Immature natural killer cell (primary cell): ENCODE measurements at places on chromosomes 2 and 18. TPM values are rescaled to one million over a fixed set of nuclear protein-coding genes. Genes with fewer than 3 reads are reported as not detected.
A peak's percentile ranks its signal among the peaks of the same experiment; 100 is the strongest.

The ZSWIM2 gene
- polyA plus RNA-seq = not detected

GRCh38 chr2:46001290-46001689 lies 295.9 kb upstream of the EPAS1 start:
- H3K27me3 ChIP-seq = no peaks in the 10 kb centered on the region
- no peak overlapping the region for H3K4me3 ChIP-seq
- H3K4me1 ChIP-seq = no peaks in the 10 kb centered on the region
- H3K27ac ChIP-seq = no peak overlapping the region

DNA sequence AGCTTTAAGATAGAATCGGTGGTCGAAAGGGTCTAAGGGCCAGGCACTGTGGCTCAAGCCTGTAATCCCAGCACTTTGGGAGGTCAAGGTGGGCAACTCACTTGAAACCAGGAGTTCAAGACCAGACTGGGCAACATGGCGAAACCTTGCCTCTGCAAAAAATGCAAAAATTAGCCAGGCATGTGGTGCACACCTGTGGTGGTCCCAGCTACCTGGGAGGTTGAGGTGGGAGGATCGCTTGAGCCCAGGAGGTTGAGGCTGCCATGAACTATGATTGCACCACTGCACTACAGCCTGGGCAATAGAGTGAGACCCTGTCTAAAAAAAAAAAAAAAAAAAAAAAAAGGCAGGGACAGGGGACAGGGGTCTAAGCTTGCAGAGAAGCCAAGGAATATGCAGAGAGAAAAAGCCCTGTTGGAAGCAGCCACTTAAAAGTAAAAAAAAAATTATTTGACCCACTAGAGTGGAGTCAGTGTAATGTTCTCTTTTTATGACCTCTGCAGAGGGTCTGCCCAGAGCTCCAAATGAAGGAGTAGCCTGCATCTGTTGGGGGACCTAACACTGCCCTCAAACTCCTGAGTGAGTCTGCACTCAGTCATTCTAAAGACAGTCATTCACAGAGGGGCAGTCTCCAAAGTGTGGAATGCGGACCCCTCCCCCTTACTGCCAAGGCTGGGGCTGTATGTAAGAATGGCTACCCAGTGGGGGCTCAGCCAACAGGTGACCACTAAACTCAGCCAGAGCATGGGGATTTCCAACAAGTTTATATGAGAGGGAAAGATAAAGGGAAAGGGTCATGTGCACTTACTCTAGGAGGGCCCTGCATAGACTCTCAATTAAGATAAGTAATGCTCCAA lies 118.5 kb upstream of the CDCA7 start:
- no peak overlapping the region for H3K27ac ChIP-seq
- no peaks in the 10 kb centered on the region for H3K27me3 ChIP-seq
- H3K36me3 ChIP-seq = peaks cover 5% of the 10 kb centered on the region
- no peaks in the 10 kb centered on the region for H3K4me1 ChIP-seq
- DNase-seq = no peak

GRCh38 chr2:215657844-215658243 lies 222.0 kb upstream of the FN1 start:
- H3K27ac ChIP-seq = no peak overlapping the region
- no peak overlapping the region for H3K4me3 ChIP-seq
- no peaks in the 10 kb centered on the region for H3K4me1 ChIP-seq

DNA sequence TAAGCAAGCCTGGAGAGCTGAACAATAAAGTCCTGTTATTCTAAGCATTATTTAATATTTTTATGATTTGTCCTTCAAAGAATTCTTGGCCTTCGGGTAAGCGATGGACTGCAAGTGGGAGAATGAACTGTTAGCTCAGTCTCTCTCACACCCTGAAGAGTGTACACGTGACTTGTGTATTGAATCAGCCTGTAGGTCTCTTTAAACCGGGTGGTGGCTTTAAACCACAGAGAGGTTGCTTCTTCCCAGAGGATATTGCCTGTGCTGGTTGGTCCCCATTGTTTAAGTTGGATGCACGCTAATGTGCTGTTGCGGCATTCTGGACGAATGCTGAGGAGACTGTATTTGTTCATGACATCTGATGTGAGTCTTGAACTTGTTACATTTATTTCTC lies 183.3 kb downstream of the LTBP1 start:
- H3K27me3 ChIP-seq = peaks cover 4% of the 10 kb centered on the region
- no peak for DNase-seq
- H3K36me3 ChIP-seq = no peaks in the 10 kb centered on the region
- no peak overlapping the region for H3K4me3 ChIP-seq
- H3K27ac ChIP-seq = no peak overlapping the region
- H3K4me1 ChIP-seq = no peaks in the 10 kb centered on the region

The MLPH gene
- polyA plus RNA-seq = not detected

DNA sequence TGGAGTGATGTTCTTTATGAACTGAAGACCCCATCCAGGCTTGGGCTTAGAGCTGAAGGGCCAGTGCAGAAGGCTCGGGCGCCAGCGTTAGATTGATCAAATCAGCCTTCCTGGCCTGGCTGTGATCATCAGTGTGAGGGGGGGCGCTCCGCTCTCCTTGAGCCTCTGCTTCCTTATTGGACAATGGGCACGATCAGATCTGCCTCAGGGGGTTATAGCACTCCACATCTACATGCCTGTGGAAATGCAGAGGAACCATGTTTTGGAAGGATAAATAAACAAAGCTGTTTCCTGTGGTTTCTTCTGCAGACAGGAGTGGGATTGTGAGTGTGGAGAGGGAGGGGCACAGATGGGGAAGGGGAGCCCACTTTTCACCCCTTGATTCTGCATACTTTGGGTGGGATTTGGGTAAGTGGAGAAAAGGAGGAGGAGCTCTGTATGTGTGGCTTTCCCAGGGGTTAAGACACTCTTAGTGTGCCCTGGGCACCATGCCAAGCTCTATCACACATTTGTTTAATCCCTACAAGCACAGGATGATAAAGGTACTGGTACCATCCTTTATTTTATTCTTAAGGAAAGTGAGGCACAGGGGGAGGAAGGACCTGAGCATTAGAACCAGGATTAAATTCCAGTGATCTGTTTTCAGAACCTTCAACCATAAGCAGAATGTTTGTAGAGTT lies 150.5 kb downstream of the EN1 start:
- H3K27me3 ChIP-seq = peaks cover 4% of the 10 kb centered on the region
- H3K4me1 ChIP-seq = no peaks in the 10 kb centered on the region
- no peaks in the 10 kb centered on the region for H3K36me3 ChIP-seq
- DNase-seq = no peak

DNA sequence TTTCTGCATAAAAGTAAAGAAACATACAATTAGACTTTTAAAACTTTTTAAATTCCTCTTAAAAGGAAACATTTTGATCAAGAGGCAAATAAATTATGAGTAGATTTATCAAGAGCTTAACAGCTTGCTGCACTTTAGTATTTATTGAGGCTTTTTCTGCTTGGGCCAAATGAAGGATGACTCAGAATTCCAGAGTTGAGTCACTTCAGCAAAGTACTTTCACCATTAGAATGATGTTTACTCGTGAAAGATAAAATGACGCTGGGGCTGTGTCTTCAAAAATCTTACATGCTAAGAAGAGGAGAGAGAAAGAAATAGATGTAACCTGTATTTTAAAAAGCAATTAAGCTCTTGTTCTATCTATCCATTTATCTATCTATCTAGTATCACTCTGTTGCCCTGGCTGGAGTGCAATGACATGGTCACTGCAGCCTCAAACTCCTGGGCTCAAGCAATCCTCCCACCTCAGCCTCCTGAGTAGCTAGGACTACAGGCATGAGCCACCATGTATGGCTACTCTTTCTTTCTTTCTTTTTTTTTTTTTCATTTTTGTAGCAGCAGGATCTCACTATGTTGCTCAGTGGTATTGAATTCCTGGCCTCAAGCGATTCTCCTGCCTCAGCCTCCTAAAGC lies 75.3 kb upstream of the RIOK3 start:
- H3K4me1 ChIP-seq = no peaks in the 10 kb centered on the region
- peaks cover 18% of the 10 kb centered on the region for H3K36me3 ChIP-seq
- no peak overlapping the region for H3K27ac ChIP-seq

DNA sequence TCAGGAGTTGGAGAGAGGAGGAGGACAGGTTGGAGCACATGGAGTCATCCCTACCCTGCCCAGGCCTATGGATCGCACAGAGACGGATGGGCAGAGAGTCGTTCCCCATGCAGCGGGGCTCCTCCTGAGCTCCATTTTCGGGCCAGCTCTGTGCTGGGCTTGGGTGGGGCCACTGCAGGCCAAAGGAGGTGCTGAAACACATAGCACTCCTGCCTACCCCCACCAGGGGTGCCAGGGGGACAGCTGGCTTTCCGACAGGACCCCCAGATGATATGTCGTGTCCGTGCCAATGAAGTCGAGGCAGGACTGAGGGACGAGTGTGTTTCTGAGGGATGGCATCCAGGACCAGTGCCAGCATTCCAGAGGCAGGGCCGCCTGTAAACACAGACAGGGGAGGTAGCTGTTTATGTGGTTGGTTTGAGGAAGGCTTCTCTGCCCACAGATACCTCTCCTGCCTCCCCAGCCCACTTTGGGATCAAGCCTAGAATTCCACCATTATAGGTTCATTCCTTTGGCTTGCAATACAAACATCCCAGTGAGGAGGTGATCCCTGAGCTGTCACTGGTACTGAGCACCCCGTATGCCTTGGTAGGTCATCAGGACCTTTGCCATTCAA lies 116.6 kb downstream of the GLI2 start:
- no peaks in the 10 kb centered on the region for H3K27me3 ChIP-seq
- no peaks in the 10 kb centered on the region for H3K36me3 ChIP-seq
- no peak for DNase-seq

GRCh38 chr2:126890136-126890510 lies 8.6 kb upstream of the TEX51 start:
- H3K27ac ChIP-seq = no peak overlapping the region
- H3K4me1 ChIP-seq = no peaks in the 10 kb centered on the region
- H3K27me3 ChIP-seq = peaks cover 6% of the 10 kb centered on the region
- no peaks in the 10 kb centered on the region for H3K36me3 ChIP-seq
- DNase-seq = no peak

GRCh38 chr18:22103647-22104031 lies 65.8 kb upstream of the GATA6 start:
- H3K4me3 ChIP-seq = peak overlapping the region; percentile 28
- DNase-seq = no peak
- H3K27me3 ChIP-seq = peaks cover 1% of the 10 kb centered on the region

DNA sequence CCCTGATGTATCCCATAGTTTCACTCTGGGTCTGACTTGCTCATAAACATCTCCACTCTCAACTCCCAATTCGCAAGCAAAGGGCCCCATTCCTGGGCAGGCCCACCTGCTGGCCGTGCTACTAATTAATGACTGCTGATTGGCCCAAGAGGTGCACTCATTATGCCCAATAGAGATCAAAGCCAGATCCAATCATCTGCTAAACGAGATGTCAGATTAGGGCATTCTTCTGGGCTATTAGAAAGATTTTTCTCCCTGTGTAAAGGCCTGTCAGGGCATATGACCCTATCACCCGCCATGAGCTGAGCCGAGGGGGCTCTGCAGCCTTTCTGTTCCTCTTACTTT lies 103.4 kb upstream of the HAAO start:
- no peak for DNase-seq
- H3K4me3 ChIP-seq = no peak overlapping the region
- H3K36me3 ChIP-seq = no peaks in the 10 kb centered on the region
- H3K4me1 ChIP-seq = no peaks in the 10 kb centered on the region

- no peaks in the 10 kb centered on the region for H3K4me1 ChIP-seq
- H3K27me3 ChIP-seq = peaks cover 13% of the 10 kb centered on the region
- H3K4me3 ChIP-seq = no peak overlapping the region
- H3K36me3 ChIP-seq = no peaks in the 10 kb centered on the region
- no peak overlapping the region for H3K27ac ChIP-seq
- DNase-seq = no peak
These were observed 356.9 kb upstream of the SMIM21 start for GRCh38 chr18:75784390-75784789.

- H3K36me3 ChIP-seq = peaks cover 3% of the 10 kb centered on the region
- no peak overlapping the region for H3K4me3 ChIP-seq
- H3K27ac ChIP-seq = no peak overlapping the region
- no peaks in the 10 kb centered on the region for H3K4me1 ChIP-seq
These were observed 198.9 kb upstream of the PIK3C3 start for GRCh38 chr18:41756141-41756540.

- H3K36me3 ChIP-seq = no peaks in the 10 kb centered on the region
- H3K4me1 ChIP-seq = no peaks in the 10 kb centered on the region
- no peak overlapping the region for H3K27ac ChIP-seq
- peaks cover 4% of the 10 kb centered on the region for H3K27me3 ChIP-seq
- H3K4me3 ChIP-seq = no peak overlapping the region
- peak; percentile 53 for DNase-seq
These were observed 187.5 kb downstream of the TWIST2 start for GRCh38 chr2:239035361-239035814.

The ALLC gene
- not detected for polyA plus RNA-seq

The DYSF gene
- polyA plus RNA-seq = 4.2 TPM

- no peak for DNase-seq
- H3K36me3 ChIP-seq = no peaks in the 10 kb centered on the region
- no peak overlapping the region for H3K27ac ChIP-seq
- H3K27me3 ChIP-seq = no peaks in the 10 kb centered on the region
These were observed 11.5 kb downstream of the CCNYL1 start for GRCh38 chr2:207722773-207723424.

DNA sequence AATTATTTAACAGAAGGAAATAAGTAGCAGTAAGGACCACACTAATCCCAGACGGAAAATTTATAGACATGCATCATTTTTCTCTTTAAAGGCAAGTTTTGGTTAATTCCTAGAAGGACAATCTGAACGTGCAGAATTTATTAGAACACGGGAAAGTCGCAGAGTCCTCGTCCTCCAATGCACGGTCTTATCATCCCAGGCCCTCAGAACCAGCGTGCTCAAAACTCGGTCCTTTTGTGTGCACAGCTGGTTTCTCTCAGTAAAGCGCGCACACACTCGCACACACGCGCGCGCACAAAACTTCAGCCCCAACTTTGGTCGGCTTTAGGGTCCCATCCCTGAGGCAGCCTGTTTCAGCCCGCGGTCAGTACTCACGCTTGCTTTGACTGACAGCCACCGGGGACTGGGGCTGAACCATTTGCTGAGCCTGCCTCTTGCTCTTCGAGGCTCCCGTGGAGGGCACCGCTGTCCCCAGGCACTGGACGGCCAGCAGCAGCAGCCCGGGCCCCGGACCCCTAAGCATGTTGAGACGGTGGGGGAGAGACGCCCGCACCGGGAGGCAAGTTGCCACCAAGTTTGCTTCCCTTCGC lies 493 bp downstream of the FN1 start:
- H3K36me3 ChIP-seq = no peaks in the 10 kb centered on the region
- H3K27me3 ChIP-seq = peaks cover 54% of the 10 kb centered on the region
- H3K4me1 ChIP-seq = peaks cover 23% of the 10 kb centered on the region
- no peak for DNase-seq

The MOCOS gene
- not detected for polyA plus RNA-seq

- H3K4me1 ChIP-seq = peaks cover 44% of the 10 kb centered on the region
- no peak for DNase-seq
- H3K27me3 ChIP-seq = peaks cover 11% of the 10 kb centered on the region
- peaks cover 5% of the 10 kb centered on the region for H3K36me3 ChIP-seq
These were observed 751 bp upstream of the NMI start for GRCh38 chr2:151289972-151290866.

DNA sequence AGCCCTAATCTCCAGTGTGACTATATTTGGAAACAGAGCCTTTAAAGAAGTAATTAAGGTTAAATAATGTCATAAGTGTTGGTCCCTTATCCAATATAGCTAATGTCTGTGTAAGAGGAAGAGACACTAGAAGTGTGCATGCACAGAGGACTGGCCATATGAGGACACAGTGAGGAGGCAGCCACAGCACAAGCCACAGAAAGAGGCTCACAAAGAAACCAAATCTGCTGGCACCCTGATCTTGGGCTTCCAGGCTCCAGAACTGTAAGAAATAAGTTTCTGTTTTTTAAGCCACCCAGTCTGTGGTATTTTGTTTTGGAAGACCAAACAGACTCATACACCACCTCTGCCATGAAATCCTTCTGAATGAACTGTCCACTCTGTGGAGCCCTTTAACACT lies 186.4 kb upstream of the SLC39A10 start:
- no peak for DNase-seq
- peaks cover 3% of the 10 kb centered on the region for H3K4me1 ChIP-seq
- no peak overlapping the region for H3K4me3 ChIP-seq
- H3K27ac ChIP-seq = no peak overlapping the region
- peaks cover 2% of the 10 kb centered on the region for H3K27me3 ChIP-seq
